ENCODE measurements at places on chromosomes 3 and 15.

DNA sequence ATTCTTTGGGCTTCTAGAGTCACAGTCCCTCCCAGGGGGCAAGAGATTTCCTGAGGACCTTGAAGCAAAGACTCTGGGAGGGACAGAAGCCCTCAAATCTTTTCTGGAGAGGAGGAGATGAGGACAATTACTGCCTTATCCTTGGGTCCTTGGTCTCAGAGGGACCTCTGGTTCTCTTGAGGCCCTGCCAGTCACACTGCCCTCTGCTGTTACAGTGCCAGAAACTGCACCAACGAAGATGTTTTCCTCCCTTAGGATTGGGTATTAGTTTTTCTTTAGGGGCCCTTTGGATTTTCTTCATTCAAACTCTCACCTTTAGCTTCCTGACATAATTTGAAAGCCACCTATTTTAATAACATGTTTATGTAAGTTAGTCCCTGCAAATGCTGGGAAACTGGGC is 58.2 kb upstream of the SCN5A start:
- no peak for DNase-seq

- DNase-seq: no peak
Observed at GRCh38 chr3:161265916-161266571, 44.9 kb downstream of the NMD3 start.

- DNase-seq: no peak
Observed at GRCh38 chr15:93185796-93186195, 96.8 kb upstream of the RGMA start.

- DNase-seq: no peak
Observed at GRCh38 chr15:68979816-68980215, 34.7 kb upstream of the NOX5 start.

GRCh38 chr15:93121107-93121506 is 32.1 kb upstream of the RGMA start:
- DNase-seq: no peak

GRCh38 chr3:73572368-73572767 is 52.4 kb downstream of the PDZRN3 start:
- no peak for DNase-seq

DNA sequence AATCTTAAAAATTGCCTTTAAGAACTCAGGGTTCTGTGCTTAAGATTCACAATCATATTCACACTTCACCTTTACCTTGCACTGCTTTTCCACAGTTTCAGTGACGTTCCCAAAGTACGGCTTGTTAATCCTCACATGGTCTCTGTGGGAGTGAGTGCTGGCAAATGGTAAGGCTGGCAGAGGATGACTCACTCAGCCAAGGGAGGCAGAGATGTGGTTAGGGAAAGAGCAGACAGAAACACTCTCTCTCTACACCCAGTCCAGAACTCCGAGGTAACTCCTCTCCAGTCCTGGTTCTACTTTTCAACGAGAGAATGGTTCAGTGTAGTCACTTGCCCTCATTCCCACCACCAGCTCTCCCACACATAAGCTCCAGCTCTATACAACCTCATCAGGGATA is 33.1 kb downstream of the RASGRP1 start:
- no peak for DNase-seq

- DNase-seq: no peak
Observed at GRCh38 chr3:158713094-158713499, 19.2 kb downstream of the RARRES1 start.

DNA sequence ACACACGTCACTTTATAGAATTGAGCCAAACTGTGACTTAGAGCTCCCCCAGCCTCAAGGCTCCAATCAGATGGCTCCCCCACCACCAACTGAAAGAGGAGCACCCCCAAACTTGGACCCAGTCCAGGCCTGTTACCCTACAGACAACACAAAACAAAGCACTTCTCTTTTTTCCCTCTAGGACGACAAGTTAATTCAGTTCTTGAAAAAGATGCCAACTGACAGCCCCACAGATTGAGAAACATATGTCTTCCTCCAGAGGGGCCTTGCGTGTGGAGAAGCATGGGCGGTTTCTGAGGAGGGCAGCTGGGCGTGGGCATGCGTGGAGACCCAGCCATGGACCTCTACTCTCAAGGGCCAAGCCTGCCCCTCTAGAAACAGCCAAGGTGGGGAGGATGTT is 229.5 kb downstream of the SHQ1 start:
- no peak for DNase-seq

- DNase-seq: peak; percentile 16
Observed at GRCh38 chr3:152524198-152525140, 255.7 kb downstream of the MBNL1 start.

GRCh38 chr3:22089284-22089683 is 338.3 kb upstream of the ZNF385D start:
- DNase-seq: no peak

GRCh38 chr15:65833501-65834205 is 35.6 kb upstream of the RAB11A start:
- peak; percentile 32 for DNase-seq

GRCh38 chr15:80523746-80524145 is 119.6 kb downstream of the ARNT2 start:
- no peak for DNase-seq

GRCh38 chr3:20406611-20407011 is 220.6 kb upstream of the SGO1 start:
- no peak for DNase-seq

GRCh38 chr3:147497286-147497685 is 88.1 kb downstream of the ZIC1 start:
- DNase-seq: no peak

DNA sequence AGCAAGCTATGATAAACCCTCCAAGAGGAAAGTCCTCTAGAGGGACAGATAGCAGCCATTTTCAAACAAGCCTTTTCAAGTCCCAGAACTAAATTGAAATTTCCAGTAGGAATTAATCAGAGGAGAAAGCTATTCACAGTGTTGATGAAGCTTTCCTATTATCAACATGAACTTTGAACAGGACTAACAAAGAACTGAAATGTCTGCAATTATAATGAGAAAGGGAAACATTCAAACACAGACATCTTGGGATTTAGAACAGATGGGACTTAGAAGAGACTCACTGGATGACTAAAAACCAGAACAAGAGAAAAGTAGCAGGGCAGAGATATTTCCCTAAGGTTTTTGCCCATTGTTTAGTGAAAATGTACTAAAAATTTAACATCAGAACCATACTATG is 622.1 kb upstream of the UBE2E2 start:
- no peak for DNase-seq

DNA sequence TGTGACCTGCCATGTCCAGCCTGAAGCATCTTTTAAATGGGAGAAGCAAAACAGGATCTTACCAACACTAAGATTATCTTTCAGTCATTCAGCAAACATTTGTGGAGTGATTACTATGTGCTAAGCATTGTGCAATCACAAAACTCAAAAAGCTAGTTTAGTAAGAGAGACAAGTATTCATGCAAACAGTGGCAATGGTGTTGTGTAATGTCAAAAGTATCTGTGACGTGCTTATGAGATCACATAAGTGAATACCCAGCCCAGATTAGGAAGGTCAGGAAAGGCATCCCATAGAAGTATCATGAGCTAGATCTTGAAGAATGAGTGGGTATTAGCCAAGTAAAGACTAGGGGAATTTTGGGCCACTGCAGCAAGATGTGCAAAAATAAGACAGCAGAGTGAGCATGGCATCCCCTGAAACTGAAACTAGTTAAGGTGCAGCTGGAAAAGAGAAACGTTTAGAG is 32.1 kb downstream of the SEC62 start:
- DNase-seq: no peak

- no peak for DNase-seq
Observed at GRCh38 chr3:23808525-23808924, 2.8 kb downstream of the UBE2E1 start.

DNA sequence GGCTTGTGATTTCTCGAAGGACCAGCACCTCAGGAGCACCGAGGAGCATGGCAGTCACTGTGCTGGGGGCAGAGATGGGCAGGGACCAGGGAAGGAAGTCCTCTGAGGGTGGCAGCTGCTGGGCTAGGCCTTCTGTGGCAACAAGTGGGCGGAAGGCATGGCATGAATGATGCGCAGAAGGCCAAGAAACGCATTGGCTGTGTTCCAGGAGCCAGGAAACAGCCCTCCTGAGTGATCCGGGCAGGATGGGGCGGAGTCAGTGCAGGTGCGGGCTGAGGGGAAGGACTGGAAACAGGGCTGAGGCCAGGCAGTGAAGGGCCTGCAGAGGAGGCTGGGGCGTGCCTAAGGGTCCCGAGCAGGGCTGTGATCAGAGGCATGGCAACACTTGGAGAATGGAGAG is 23.6 kb downstream of the MRPS11 start:
- DNase-seq: no peak

GRCh38 chr3:59531066-59531745 is 481.4 kb upstream of the CFAP20DC start:
- no peak for DNase-seq

- DNase-seq: no peak
Observed at GRCh38 chr3:122353893-122354401, 28.9 kb downstream of the CSTA start.

DNA sequence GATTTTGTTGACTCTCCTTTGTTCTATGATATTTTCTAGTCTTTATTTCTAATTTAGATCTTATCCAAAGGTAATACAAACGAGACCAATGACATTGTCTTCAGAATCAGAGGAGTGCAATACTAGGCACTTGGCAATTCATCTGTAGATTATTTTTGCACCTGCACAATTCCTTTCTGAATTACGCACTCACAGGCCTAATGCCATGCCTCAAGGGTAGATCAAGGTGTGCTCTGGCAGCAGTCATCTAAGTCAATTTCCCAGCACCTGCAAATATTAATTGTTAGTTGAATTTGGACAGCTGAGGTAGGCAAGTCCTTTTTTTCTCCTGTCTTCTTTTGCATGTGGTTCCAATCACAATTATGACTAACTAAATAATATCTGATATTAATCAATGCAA is 653.2 kb downstream of the ROBO2 start:
- no peak for DNase-seq

GRCh38 chr3:190121383-190121782 is 686 bp upstream of the P3H2 start:
- no peak for DNase-seq

DNA sequence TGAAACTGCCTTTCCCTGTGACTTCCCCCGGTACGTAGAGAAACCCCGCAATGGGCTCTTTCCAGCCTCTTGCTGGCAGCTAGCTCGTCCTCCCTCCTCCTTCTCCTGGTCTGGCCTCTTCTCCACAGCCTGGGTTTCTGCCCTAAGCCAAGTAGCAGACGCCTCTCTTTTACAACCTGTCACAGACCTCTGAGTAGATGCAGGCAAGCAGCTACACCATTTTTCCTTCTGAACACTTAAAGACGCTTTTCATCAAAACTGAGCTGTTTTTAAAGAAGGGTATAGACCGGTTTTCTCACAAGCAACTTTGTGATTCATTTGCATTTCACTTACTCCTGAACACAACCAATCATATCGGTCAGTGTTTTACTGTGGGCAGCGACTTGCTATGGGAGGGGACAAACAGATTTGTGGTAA is 32.0 kb downstream of the ADAMTSL3 start:
- no peak for DNase-seq

- no peak for DNase-seq
Observed at GRCh38 chr3:135966962-135967274, 1.4 kb downstream of the PPP2R3A start.

- no peak for DNase-seq
Observed at GRCh38 chr3:141853629-141854168, 22.7 kb upstream of the ATP1B3 start.

- DNase-seq: no peak
Observed at GRCh38 chr15:85337425-85338074, 42.9 kb upstream of the AKAP13 start.

DNA sequence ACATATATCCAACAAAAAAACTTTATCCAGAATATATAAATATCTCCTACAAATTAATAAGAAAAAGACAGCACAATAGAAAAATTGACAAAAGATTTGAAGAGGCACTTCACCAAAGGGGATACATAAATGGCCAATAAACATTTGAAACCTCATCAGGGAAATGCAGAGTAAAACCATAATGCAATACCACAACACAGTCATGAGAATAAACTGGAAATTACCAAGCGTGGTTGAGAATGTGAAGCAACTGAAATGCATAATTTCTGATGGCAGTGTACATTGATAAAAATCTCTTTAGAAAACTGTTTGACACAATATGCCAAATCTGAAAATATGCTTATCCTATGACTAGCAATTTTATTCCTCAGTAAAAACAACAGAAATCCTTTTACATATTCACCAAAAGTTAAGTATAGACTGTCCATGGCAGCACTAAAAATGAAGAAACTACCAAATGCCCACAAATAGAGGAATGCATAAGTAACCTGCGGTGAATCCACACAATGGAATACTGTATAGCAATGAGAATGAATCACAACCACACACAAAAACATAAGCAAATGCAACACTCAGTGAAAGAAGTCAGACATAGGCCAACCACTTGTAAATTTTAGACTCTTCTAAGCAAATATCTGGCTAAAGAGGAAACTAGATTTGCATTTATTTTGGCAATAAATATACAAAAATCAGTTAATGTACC is 7.9 kb downstream of the LYZL4 start:
- DNase-seq: no peak

DNA sequence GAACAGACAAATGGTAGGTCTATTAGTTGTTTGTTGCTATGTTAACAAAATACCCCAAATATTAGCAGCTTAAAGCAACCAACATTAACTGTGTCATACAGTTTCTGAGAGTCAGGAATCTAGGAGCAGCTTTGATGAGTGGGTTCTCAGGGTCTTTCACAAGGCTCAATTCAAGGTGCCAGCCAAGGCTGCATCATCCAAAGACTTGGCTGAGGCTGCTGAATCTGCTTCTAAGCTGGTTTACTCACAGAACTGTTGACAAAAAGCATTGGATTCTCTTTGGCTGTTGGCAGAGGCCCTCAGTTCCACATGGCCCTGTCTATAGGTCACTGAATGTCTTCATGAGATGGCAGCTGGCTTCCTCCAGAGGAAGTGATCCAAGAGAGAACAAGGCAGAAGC is 40.3 kb upstream of the TSC22D2 start:
- DNase-seq: no peak

GRCh38 chr3:40201770-40202169 is 107.7 kb upstream of the EIF1B start:
- no peak for DNase-seq

GRCh38 chr3:10574101-10574620 is 68.8 kb upstream of the ATP2B2 start:
- DNase-seq: no peak

DNA sequence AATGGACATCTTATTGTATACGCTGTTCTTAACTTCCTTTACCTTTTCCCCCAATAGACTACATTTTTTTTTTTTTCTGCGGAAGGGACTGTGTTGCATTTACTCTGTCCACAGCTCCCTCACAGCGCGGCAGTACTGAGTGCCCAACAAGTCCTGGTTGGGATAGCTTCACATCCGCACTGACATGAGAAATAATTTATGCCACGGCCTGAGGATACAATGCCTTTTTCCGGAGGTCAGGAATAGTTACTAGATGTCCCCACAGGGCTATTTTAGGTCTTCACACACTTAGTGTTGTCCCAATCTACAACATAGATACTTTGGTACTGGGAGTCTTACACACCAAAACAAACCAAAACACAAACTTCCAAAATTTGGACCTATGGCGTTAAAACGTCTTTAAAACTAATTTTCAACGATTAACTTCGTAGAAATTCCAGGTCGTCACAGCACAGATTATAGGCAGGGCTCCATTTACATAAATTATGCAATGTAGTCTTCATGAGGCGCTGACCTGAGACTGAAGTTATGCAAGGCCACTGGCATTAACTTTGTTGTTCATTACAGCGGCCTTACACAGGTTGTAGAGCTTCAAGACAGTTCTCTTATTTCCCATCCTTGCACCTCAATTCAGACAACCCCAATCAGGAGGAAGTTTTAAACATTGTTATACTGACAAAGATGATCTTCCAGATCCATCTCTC is 989 bp upstream of the PPIB start:
- no peak for DNase-seq

GRCh38 chr15:70794596-70795310 is 31.4 kb upstream of the UACA start:
- no peak for DNase-seq
